CD4-positive, alpha-beta T cell treated with Interleukin-4 for 4 hours (primary cell): ENCODE measurements at places on chromosomes 12 and 14.
A peak's percentile ranks its signal among the peaks of the same experiment; 100 is the strongest.

DNA sequence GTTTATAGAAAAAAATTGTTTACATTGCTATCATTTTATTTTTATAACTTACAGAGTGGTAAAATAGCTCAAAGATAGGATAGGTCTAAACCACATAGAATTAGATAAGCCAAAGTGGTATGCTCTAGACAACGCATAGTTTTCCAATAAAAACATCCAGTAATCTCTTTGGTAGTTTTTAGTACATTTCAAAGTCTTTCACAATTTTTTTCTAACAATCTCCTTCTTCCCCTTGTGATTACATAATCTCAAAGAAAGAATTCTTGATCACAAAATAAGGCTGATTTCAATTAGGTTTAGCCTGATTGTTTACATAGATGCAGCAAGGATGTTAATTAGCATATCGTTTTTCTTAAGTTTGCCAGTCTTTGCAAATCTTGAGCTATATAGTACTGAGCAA lies 460.0 kb downstream of the FUT8 start:
- DNase-seq = no peak

GRCh38 chr12:123435636-123436016 lies 858 bp downstream of the RILPL2 start:
- DNase-seq = no peak

DNA sequence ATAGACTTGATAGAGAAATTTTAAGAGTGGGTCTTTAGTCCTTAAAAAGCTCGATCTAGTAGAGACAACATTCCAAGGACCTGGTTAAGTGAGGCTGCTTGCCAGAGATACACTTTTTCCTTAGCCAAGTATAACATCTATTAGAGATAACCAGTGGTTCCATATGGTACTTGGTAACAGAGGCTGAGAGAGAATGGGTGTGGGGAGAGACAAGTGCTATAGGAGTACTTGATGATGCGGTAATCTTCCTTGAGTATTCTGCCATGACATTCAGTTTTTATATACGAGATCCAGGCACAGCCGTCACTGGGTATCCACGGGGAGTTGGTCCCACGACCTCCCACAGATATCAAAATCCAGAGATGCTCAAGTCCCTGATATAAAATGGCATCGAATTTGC lies 77.4 kb upstream of the REP15 start:
- DNase-seq = no peak

DNA sequence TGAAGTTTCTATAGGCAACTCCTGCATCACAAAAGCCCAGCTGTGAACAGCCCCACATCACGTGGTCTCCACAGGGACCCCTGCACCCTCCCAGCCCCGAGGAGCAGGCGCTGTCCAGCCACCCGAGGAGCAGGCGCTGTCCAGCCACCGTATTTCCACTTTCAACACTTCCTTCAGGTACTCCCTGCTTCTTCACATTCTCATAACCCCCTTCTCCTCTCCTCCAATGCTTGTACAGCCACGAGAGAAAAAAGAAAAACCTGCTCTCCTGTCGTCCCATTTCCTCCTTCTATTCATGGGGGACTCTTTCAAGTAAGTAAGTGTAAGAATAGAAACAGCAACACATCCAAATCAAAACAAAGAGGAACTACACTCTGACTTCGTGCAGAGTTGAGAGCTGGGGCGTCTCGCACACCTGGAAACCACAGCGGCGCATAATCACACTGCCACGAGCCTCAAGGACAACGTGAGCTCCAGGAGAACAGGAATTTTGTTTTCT lies 11.9 kb downstream of the CDC42BPB start:
- DNase-seq = no peak

GRCh38 chr12:27434673-27435565 lies 11.6 kb upstream of the SMCO2 start:
- DNase-seq = no peak

DNA sequence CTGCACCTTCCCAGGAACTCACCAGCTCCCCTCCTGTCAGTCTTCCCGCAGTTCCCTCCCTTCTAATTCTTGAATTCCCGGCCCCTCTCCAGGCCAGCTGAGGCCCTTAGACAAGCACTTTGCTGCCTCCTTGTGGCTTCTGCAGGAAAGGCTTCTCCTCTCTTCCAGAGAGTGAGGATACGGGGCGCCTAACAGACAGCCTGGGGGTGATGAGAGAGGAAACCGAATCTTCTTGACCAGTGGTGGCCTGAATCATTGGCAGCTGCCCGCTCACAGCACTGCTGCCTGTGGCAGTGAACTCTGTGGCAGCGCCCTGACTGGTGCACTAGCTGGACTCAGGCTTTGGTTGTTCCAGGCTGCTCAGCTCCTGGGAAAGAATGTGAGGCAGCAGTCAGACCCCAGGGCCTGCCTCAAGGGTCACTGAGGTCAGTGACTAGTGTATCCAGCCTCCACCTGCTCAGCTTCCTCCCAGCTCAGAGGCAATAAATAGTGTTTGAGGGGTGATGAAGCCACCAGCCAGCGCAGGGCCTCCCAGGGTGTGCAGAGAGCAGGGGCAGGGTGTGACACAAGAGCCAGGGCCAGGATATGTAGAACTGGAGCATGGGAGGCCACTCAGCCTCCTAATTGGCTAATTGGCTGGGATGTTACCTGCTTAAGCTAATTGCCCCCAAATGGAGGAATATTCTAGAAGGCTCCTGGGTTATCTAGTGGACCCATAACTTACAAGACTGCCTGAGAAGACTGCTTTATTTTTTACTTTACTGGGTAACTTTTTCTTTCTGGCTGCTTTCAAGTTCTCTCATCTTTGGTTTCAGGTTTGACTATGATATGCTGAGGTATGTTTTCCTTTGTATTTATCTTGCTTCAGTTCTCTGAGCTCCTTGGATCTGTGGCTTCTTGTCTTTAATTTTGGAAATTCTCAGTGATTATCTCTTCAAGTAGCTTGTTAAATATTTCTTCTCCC lies 12.9 kb upstream of the MCRS1 start:
- peak; percentile 61 for DNase-seq

GRCh38 chr12:75970310-75970709 lies 61.3 kb downstream of the PHLDA1 start:
- no peak for DNase-seq

- no peak for DNase-seq
Observed at GRCh38 chr14:97948841-97949240, 1151.7 kb downstream of the VRK1 start.

- DNase-seq = no peak
Observed at GRCh38 chr12:139585-139984, 73.0 kb downstream of the IQSEC3 start.

DNA sequence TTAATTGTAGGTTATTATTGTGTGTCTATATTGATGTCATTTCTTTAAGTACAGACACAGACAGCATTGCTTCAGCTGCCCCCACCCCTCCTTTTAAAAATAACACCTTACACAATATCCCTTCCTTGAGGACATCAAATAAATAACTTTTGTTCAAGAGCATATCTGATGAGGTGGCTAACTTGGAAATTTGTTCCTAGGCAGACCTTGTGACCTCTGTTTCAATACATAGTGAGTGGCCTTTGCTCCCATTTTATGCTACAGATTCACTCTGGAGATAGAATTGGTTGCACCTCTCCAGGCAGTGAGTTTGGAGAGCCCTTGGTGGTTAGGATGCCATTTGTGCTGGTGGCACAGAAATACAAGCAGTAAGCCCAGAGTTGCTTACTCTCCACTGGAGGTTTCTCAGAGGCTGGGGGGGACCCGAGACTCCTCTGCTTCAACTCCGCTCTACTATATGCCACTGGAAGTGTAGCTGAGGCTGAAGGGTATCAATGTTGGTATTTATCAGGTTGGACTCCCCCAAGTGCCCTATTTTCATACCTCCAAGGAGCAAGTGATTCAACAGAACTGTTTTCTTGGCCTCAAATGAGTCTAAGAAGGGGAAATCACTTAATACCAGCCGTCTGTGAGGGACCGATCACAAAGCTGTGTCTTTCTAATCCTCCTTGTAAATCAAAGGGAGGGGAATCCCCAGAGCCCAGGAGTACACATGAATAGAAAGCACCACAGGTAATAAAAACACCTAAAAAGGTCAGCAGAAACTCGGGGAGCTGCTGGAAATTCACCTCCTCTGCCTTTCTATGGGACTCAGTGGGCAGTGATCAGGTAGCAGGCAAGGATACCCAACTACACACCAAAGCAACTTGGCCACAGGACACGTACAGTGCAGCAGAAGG lies 463.1 kb downstream of the RAD51B start:
- DNase-seq = peak; percentile 86

GRCh38 chr14:68317239-68317638 lies 475.6 kb downstream of the ZFP36L1 start:
- no peak for DNase-seq

GRCh38 chr12:6039894-6040601 lies 84.4 kb downstream of the VWF start:
- DNase-seq = peak; percentile 53

- no peak for DNase-seq
Observed at GRCh38 chr14:75725481-75725880, 64.4 kb downstream of the TTLL5 start.

GRCh38 chr12:121295746-121296617 lies 527 bp downstream of the CAMKK2 start:
- no peak for DNase-seq

DNA sequence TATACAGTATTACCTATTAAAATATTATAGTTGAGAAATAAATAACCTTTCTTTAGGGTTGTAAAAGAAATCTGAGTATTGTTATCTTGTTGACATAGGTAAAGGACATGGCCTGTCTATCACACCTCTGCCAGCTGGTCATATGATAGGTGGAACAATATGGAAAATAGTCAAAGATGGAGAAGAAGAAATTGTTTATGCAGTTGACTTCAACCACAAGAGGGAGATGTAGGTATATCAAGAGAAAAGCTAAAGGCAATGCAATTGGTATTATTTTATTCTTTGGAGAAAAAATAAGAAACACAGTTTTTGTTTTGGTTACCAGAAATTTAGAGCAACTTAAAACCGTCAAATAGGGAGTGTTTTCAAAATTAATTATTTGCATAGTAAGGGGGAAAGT lies 13.5 kb downstream of the CPSF2 start:
- peak; percentile 19 for DNase-seq

DNA sequence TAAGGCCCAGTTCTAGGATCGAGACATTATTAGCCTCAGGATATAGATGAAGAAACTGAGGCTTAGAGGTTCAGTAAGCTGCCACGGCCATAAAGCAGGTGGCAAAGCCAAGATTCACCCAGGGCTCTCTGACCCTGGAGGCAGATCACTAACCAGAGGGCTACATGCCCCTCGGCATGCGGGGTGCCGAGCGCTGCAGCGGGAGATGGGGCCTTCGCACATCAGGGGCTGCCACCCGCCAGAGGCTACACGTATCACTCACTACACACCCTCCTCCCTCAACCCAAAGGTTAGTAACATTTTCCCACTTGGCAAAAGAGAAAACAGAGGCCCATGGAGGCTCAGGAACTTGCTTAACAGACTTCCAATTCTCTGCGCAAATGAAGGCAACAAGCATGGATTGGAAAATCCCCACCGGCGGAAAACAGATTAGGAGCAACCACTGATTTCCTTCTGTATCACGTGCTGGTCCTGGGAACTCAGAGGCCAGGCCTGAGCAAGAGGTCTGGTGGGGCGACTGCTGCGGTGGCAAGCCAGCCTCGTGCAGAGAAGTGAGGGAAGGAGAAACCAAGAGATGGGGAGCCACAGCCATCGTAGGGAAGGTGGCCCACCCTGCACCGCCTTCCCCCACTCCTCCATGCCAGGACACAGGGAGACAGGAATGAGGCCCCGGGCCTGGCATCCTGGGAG lies 6.0 kb downstream of the CCDC85C start:
- DNase-seq = no peak

- DNase-seq = no peak
Observed at GRCh38 chr14:68403191-68404145, 389.4 kb downstream of the ZFP36L1 start.

DNA sequence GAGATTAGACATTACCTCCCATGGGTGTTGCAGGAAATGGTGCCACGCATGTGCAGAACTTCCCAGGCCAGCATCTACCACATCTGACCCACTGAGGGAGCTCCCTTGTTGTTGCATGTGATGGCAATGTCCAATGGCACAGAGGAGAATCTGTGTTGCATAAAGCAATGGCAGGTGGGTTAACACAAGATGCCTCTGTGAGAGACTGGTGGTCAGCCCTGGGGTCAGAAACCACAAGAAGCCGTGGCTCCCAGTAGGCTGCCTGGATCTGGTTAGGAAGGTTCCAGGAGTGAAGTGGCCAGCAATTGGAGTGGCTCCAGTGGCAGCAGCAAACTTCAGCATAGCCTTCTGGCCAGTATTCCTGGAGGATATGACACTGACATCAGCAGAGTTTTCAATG lies 65.9 kb upstream of the HMGA2 start:
- no peak for DNase-seq

GRCh38 chr14:37721976-37722659 lies 126.7 kb downstream of the TTC6 start:
- no peak for DNase-seq

- DNase-seq = no peak
Observed at GRCh38 chr14:88823968-88824313, 510 bp upstream of the TTC8 start.

DNA sequence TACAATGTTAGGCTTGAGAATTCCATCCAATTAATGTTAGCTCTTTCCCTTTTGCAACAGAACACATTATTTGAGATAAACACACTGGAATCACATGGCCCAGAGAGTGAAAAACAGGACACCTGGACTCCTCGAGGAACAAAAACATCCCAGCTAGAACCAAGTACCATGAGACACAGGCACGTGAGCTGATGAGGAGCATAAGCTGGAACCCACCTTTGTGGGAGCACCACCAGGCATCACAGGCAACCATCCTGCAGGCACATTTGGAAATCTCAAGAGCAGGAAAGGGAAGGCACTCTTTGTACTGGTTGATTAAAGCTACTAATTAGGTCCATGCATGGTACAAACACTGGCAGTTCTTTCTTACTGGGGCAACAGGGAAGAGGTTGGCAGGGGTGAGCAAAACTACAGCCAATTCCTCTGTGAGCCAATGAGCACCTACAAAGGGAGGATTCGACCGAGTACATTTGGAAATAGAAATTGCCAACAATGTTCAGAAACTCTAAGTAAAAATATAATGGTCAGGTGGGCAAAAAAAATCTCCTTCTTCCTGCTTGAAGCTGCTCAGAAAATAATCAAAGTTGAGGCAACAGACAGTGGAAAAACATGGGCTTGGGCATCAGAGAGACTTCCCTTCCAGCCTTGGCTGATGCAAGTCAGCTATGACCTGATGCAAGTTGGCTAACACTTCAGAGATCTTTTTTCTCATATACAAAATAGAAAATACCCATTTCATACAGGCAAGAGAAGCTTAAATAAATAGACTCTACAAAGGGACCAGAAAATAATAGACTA lies 216.7 kb downstream of the NUAK1 start:
- DNase-seq = no peak
